Posterior cingulate gyrus (tissue), 11 donors: ENCODE measurements at places on chromosomes 6 and 20.

DNA sequence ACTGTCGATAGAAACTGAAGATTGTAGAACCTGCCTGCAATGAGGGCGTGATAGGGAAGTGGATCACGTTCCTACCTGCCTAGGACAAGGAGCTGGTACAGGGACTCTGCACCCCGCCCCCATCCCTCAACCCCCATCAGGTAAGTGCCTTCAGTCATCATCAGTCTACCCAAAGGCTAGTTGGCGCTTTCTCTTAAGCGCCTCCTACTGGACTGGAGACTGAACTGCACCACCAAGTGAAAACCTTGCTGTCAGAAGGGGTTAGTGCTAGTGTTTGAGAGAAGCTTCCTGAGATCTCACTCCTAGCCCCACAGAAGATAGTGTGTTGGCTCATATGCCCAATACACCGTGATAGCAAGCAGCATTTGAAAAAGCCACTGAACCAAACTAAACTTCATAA is 706.5 kb upstream of the MAN1A1 start:
- no peak for DNase-seq

GRCh38 chr6:155779456-155779855 is 323.8 kb upstream of the NOX3 start:
- no peak for DNase-seq

- no peak for DNase-seq
Measured at GRCh38 chr6:13992417-13993055, 67.8 kb downstream of the RNF182 start.

GRCh38 chr6:105431226-105431625 is 28.3 kb upstream of the PREP start:
- no peak for DNase-seq

DNA sequence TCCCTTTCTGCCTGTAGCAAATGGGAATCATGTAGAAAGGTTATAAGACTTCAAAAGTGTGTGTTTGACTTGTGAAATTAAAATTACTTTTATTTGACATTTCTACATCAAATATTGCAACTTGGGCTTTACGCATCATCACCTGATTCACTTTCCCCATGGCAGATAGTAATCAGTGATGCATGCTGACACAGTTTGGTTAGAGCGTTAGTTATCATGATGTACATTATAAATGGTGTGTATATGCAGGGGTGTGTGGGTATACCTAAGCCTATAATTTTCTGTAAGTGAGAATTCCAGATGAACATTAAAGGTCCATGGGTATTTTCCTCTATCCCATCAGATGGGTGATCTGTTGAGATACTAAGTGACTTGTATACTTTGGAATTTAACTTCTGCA is 141.5 kb downstream of the KLHL32 start:
- DNase-seq = no peak

GRCh38 chr6:27579973-27580372 is 107.1 kb upstream of the ZNF184 start:
- DNase-seq = no peak

DNA sequence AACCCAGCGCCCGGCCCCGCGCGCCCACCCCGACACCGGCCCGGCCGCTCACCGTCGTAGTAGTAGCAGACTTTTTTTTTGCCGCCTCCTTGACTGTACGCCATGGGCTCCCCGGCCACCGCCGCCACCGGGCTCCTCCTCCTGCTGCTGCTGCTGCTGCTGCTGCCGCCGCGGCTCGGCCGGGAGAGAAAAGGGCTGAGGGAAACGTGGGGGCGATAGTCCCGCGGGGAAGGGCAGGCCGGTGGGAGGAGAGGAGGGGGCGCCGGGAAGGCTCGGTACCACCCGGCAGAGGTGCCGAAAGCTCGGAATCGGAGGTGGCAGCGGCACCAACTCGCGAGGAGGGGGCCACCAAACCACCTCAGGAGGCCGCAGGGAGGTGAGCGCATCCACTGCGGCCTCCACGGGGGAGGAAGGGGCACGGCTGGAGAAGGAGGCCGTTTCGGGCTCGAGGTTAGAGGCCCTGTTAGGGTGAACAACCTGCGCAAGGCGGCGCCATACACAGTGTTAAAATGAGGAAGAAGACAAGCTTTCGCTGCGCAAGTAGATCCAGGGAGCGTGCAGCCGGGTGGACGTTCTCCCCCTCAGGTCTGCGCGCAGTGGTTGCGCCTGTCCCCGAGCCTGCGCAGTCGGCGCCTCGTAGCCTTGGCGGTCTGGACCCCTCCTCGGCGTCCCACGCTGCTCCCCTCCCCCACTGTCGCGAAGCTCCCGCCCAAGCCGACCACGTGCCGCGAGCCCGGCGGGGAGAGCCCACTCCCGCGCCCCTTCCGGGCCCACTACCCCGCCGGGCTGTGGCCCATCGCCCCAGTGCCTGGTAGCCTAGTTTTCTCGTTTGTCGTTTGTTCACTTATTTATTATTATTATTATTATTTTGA is at the start of gene HDAC2:
HDAC2 (minus strand) TSS at position 344 of the 872 bp plus-strand sequence; CDS start at position 104, 240 bp downstream.
- DNase-seq = peak; percentile 85

GRCh38 chr6:133827766-133828165 is 61.1 kb upstream of the TCF21 start:
- DNase-seq = no peak

DNA sequence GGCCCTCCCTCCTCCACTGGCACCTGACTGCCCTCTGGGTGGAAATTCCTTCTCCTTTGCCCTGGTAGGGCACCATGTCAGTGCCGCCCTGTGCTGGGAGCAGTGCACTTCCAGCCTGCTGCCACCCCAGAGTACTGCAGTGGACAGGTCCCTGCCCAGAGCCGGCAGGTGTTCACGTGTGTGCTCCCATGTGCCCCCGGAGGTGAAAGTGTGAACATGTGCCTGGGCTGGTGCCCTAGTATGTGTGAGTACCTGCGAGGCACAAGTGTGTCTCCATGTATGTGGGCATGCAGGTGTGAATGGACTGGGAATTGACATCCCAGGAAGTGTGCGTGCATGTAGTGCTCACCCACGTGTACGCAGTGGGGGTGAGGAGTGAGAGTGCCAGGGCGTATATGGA is 29.4 kb downstream of the SDCBP2 start:
- no peak for DNase-seq

- DNase-seq = no peak
Measured at GRCh38 chr6:17994019-17994418, 6.6 kb upstream of the KIF13A start.

DNA sequence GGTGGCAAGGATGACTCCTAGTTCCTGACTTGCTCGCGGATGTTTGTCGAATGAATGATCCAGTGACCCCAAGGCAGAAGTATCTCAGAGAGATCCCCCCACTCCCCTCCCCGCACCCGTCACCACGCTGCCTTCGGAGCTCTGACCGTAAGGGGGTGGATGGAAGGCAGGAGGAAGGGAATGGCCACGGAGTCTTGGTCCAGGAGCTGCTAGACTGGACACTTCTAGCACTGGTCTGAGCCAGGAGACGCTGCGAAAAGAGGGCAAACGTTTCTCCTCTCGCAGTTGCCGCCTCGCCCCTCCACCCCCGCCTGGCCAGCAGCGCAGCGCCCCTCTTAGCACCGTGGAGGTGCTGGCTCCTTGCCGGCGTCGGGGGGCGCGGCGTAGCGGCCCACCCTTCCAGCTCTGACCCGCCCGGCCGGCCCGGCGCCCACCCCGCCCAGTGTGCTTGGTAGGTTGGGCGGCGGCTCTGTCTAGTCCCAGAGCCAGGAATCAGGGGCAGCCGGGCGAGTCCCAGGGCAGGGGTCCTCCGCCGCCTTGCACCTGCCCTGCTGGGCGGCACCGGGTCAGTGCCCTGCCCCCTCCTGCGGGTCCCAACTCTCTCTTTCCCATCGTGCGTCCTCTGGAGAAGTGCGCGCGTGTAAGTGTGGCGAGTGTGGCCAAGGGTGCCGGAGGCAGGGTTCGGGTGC is 2.4 kb upstream of the DBNDD2 start:
- no peak for DNase-seq

- no peak for DNase-seq
Measured at GRCh38 chr20:20092827-20093226, 40.5 kb downstream of the CFAP61 start.

GRCh38 chr6:93327857-93328256 is 91.5 kb downstream of the EPHA7 start:
- DNase-seq = no peak

GRCh38 chr6:151110576-151110905 is 129.2 kb upstream of the AKAP12 start:
- no peak for DNase-seq

DNA sequence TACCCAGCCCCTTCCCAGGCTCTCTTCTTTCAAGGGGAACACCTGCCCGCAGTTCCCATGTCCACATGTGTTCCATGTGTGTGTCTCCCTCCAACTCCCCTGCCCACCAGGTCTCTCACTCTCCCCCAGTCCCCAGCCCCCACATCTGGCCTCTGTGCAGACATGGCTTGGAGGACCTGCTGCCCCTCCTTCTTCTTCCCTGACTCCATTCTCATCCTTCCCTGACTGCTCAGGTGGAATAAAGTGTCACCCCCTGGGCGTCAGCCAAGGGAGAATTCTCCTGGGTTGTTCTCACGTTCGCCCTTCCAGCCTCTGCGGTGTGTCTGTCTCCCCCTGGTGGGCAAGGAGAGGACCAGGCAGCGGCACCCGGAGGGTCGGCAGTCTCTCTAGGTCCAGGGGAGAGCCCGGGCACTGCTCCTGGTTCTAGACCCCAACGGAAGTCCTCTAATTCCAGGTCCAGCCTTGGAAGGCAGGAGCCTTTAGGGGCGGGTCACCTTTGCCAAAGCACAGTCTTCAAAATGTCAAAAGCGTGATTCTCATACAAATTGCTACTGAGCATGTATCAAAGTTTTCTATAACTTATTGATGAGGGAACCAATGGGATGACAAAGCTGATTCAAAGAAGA is 50.5 kb downstream of the EBF4 start:
- DNase-seq = no peak

DNA sequence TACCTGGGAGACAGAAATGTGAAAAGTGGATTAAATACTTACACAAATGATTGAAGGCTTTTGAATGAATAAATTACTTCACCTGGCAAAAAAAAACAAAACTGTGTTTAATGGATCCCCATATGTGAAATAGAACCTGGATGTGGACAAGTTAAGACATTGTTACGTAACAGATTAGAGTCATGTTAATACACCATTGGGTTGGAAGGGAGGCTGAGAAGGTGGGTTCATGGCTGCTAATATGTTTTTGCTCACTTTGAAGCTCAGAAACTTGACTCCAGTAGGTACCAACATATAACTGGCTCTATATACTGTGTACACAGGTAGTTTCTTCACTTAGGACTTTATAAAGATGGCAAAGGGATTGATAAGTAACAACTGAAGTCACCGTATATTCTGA is 21.4 kb upstream of the TENT5A start:
- DNase-seq = no peak
